ENCODE measurements at places on chromosomes 7 and 10. TPM values are rescaled to one million over a fixed set of nuclear protein-coding genes. Genes with fewer than 3 reads are reported as not detected.

HYCC1 gene
- 45.1 TPM for total RNA-seq

VWA2 gene
- total RNA-seq = not detected

GRCh38 chr7:130982160-130982638 is 248.2 kb upstream of the KLF14 start:
- H3K36me3 ChIP-seq = no peaks in the 10 kb centered on the region
- DNase-seq = no peak
- no peak overlapping the region for H3K4me3 ChIP-seq
- H3K27ac ChIP-seq = peak overlapping the region; percentile 55
- H3K27me3 ChIP-seq = no peaks in the 10 kb centered on the region

DNA sequence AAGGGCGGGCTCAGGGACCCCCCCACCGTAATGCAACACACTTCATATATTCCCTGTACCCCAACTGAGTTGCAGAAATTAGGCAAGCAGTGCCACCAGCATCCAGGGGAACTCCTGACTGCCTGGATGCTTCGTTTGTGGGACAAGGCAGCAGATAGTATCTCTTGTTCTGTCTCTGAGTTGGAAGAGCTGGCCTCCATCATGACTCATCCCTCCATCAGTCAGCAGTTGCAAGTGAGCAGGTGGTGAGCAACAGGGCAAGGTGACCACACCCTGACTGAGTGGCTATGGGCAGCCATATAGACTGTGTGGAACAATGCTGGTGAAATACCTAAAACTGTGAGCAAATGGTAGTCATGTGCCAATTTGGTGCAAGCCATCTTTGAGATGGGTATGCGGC is 22.8 kb upstream of the ADAMTS14 start:
- H3K4me3 ChIP-seq = no peak overlapping the region
- no peak for DNase-seq
- H3K4me1 ChIP-seq = no peaks in the 10 kb centered on the region

BNIP3 gene
- 38.6 TPM for total RNA-seq

LRWD1 gene
- total RNA-seq = 30.6 TPM
